ENCODE measurements at places on chromosomes 5 and 9.

GRCh38 chr9:33934188-33934878 is 114.4 kb downstream of the UBAP2 start:
- no peak for DNase-seq

- no peak for DNase-seq
Measured at GRCh38 chr9:105879181-105879580, 184.8 kb downstream of the TMEM38B start.

DNA sequence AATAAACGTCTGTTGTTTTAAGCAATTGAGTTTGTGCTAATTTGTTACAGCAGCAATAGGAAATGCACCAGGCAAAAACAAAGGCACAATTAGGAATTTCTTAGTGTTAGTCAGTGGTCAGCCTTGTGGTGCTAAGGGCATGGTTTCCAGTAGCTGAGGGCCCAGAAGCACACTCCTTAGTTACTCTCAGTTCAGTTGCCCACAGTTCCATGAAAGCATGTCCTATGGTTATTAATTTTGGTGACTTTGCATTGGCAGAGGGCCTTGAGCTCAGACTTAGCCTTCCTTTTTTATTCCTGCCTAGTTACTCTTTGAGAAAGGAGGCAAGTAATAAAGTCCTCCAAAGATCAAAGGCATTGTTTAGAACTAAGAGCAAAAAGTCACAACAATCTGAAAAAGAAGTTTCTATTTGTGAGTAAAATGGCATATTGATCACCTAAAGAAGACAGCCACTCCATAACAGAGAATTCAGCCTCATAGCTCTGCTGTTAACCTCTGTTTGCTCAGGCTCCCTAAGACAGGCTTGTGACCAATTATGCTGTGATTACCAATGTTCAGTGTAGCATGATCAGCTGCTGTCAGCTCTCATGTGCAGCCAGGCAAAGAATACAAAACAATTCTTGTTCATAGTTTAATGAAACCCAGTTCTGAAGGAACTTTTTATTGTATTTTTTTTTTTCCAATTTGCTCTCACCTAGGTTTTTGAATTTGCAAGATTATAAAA is 57.0 kb upstream of the MROH2B start:
- DNase-seq = no peak

DNA sequence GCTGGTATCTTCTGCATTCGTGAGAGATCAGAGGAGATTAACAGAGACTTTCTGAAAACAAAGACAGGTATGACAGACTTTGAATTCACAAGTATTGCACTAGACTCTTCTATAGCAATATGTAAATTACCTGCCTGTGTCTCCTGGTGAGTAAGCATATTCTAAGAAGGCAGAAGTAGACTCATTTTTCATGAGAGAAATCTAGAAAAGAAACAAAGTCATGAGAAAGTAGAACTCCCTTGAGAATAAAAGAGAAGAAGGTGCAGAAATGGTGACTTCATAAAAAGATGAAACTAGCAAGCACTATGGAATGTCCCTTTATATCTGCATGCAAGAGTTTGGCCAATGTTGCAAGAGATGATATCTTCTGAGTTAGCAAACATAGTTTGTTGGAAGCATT is 419.8 kb downstream of the DMRT2 start:
- no peak for DNase-seq

DNA sequence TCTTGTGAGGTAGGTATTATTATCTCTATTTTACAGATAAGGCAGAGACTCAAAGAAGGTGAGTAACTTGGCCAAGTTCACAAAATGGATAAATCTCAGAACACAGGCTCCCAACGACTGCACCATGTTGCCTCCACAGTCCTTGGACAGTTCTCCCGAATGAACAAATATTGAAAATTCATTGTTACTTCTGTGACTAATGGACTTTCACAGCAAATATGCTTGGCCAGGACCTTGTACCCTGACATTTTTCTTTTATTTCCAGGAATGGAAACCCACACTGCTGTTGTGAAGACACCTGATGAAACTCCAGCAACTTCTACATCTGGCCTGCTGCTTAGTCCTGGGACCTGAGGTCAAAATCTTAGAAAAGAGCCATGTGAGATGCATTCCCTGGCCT is 2.5 kb upstream of the CYSTM1 start:
- no peak for DNase-seq

GRCh38 chr9:5112109-5112592 is 73.3 kb downstream of the INSL6 start:
- DNase-seq = no peak

- DNase-seq = no peak
Measured at GRCh38 chr5:178469975-178470759, 120.0 kb downstream of the COL23A1 start.

- peak; percentile 22 for DNase-seq
Measured at GRCh38 chr5:141877356-141878185, 639 bp downstream of the PCDH1 start.

GRCh38 chr5:66339896-66340295 is 195.8 kb downstream of the SREK1 start:
- no peak for DNase-seq

GRCh38 chr5:132473019-132473531 is 17.5 kb downstream of the IRF1 start:
- DNase-seq = peak; percentile 57

GRCh38 chr5:55146080-55146479 is 13.9 kb upstream of the GPX8 start:
- no peak for DNase-seq

DNA sequence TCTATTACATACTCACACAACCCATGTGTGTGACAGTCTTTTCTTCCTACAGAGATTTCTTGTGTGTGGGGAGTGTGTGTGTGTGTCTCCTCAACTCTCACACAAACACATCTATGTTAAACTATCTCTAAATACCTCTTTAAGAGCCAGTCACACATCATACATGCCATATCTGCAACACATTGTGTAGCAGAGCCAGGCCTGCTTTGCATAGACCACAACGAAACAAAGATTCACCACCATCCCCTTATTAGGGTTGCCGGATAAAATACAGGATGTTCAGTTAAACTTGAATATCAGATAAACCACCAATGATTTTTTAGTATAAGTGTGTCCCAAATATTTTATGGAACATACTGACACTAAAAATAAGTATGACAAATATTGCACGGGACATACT is 2.3 kb downstream of the FAM170A start:
- DNase-seq = no peak

- DNase-seq = no peak
Measured at GRCh38 chr9:97506787-97507186, 5.3 kb downstream of the TMOD1 start.

- peak; percentile 90 for DNase-seq
Measured at GRCh38 chr5:37738057-37738691, 101.7 kb downstream of the GDNF start.

DNA sequence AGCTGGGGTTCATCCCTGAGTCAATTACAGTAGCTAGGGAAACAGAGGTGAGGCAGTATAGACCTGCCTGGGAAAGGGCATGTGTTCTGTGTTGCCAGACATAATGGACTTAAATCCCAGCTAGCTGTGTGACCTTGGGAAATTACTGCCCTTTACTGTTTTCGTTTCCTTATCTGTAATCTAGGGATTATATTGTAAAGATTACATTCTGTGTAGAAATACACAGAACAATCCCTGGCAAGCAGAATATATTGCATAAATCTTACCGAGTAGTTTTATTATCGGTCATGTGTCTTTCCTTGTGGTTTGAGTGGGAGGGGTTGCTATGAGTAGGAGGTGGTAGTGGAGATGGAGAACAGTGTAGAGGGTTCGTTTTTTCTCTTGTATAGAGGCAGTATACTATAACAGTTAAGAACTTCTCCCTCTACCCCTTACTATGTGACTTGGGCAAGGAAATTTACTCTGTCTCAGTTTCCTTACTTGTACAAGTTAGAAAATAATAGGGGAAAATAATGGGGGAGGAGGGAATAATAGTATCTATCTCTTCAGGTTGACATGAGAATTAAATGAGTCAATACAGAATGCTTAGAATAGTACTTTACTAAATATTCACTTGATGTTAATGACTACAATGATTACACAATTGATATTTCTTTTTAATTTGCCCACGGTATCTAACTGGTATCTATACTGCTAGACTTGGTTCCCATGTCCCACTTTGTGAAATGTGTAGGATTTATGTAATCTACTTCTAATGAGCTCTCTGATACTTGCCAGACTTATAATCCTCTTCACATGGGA is 7.1 kb upstream of the DMXL1 start:
- peak; percentile 89 for DNase-seq

DNA sequence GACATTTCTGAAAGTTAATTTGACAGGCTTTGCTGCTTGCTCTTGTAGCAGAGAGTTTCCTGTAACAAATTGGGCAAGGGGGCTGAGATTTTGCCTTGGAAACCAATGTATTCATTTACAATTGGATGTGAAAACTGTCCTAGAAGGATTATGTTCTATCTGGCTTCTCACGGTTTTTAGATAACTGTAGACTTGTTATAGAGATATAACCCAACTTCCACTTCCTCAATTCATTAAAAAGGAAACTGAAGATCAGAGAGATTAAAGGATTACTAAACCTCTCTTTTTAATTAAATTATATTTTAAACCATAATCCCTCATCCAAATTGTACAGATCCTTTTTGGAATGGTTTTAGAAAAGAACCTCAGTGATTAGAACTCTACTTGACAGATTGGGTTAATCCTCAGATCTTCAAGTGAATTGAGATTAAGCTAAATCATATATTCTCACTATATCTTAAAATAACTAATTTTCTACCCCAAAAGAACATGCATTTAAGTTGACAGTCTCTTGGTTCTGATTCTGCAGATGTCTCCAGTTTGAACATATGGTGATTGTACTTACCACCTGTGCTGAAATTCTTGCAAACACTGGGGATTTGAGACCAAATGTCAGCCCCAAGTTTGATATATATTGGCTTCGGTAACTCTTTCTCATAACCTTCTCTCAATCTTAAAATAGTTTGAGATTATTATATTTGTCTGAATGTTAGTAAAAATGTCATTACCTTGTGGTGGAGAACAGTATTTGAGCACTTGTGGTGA is 130.1 kb upstream of the C9orf72 start:
- DNase-seq = peak; percentile 43

DNA sequence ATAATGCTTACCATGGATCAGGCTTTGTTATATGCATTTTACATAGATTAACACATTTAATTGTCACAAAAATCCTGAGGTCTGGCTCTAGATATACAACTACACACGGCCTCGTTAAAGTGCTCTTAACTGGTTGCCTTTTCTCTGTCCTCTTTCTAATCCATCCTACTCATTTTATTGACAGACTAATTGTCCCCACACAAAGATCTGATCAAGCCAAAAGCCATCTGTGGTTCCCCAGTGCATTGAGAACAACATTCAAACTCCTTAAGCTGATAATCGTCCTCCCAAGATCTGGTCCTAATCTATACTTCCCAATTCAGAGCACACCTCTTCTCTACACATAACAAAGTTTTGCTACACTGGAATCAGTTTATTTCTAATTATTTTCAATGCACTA is 23.9 kb upstream of the PPP2R2B start:
- no peak for DNase-seq

Measured in hematopoietic multipotent progenitor cell treated with erythropoietin and hydrocortisone succinate and interleukin-3 and kit ligand, for 6 days (in vitro differentiated cells).